ENCODE measurements at places on chromosomes 11 and 22. TPM values are rescaled to one million over a fixed set of nuclear protein-coding genes. Genes with fewer than 3 reads are reported as not detected.

CNTF gene
- 2.9 TPM for total RNA-seq

MEI1 gene
- total RNA-seq: 60.0 TPM

FAT3 gene
- not detected for total RNA-seq

PDGFB gene
- 0.89 TPM for total RNA-seq

DNA sequence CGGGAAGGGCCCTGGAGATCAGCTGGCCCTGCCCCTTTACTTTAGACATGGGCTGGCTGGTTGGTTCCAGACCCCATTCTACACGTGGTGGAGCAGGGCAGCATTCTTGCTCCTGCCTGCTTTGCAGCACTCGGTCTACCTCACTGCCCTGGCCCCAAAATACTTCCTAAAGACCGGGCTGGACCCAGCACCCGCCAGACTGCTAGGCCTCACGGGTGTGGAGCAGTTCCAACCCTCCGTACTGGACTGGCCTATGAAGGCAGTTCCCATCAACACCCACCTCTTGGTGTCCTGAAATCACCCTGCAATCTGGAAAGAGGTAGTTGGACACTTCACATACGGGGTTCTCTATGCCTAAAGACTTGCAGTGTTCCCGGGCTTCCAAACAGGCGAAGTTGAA is 6.4 kb downstream of the MCAT start:
- no peaks in the 10 kb centered on the region for H3K27me3 ChIP-seq
- no peak for DNase-seq
- H3K4me1 ChIP-seq: peaks cover 15% of the 10 kb centered on the region

DNA sequence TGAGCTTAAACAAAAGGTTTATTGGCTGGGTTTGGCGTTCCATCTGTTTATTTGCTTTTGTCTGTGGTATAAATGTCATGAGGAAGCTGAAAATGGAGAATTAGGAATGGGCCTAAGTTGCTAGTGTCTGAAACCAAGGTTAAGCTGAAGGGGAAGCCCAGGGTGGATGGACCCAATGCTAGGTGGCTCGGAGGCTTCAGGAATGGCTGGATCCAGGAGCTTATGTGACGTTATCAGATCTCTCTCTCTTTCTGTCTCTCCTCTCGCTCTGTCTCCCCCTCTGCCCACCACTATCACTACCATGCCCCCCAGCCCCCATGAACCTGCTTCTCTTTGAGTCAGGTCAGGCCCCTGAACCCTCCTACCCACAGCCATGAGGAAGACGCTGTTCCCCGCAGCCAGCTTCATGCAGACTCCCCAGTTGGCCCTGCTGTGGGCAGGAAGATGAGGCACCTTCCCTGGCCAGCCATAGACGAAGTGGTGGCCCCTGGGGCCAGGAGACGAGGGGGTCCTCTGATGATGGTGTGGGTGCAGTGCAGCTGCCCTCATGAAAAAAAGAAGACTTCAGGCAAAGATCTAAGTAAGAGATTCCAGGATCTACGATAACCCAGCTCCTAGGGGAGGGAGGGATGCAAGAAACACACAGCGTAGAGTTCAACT is 101.5 kb downstream of the BRD1 start:
- no peak overlapping the region for H3K27ac ChIP-seq
- H3K4me3 ChIP-seq: no peak overlapping the region
- H3K4me1 ChIP-seq: peaks cover 15% of the 10 kb centered on the region
- peaks cover 47% of the 10 kb centered on the region for H3K27me3 ChIP-seq
- H3K36me3 ChIP-seq: no peaks in the 10 kb centered on the region
- no peak for DNase-seq

GRCh38 chr22:19876314-19876940 is 21.8 kb upstream of the GNB1L start:
- no peak overlapping the region for H3K4me3 ChIP-seq
- no peaks in the 10 kb centered on the region for H3K36me3 ChIP-seq
- H3K27me3 ChIP-seq: no peaks in the 10 kb centered on the region
- no peak for DNase-seq
- no peak overlapping the region for H3K27ac ChIP-seq

GRCh38 chr22:46484861-46485595 is 52.4 kb downstream of the CELSR1 start:
- DNase-seq: no peak
- H3K27me3 ChIP-seq: no peaks in the 10 kb centered on the region
- peaks cover 8% of the 10 kb centered on the region for H3K4me1 ChIP-seq
- no peak overlapping the region for H3K4me3 ChIP-seq
- no peak overlapping the region for H3K27ac ChIP-seq

GRCh38 chr22:48180631-48181030 is 1418.2 kb downstream of the TBC1D22A start:
- H3K36me3 ChIP-seq: no peaks in the 10 kb centered on the region
- H3K4me1 ChIP-seq: peaks cover 4% of the 10 kb centered on the region
- H3K27ac ChIP-seq: no peak overlapping the region
- H3K4me3 ChIP-seq: no peak overlapping the region

DNA sequence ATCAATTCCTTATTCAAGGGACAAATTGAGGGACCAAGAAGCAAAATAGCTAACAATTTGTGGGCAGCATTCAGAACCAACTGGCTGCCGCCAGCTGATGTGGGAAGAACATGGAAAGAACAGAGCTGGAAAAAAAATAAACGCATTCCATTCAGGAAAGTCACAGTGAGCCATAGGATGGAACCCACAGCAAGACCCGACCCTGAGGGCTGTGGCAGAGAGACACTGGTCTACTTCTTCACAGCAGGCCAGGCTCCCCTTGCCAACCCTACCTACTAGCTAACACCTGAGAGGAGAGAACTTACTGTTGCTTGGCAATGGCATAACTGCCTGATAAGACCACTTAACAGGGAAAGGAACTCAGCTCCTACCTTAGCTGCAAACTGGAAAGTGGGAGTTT is 123.5 kb upstream of the APOA1 start:
- H3K4me1 ChIP-seq: peaks cover 16% of the 10 kb centered on the region
- no peak overlapping the region for H3K27ac ChIP-seq
- no peak overlapping the region for H3K4me3 ChIP-seq
- peaks cover 15% of the 10 kb centered on the region for H3K36me3 ChIP-seq
- DNase-seq: no peak
- no peaks in the 10 kb centered on the region for H3K27me3 ChIP-seq

Measured in activated CD4-positive, alpha-beta T cell treated with anti-CD3 and anti-CD28 coated beads, Interleukin-2, amount 10 ng/mL, durations not matched to agents 7 days and 5 days (primary cell).